Stimulated activated CD8-positive, alpha-beta memory T cell treated with anti-CD3 and anti-CD28 coated beads, Interleukin-15, amount 100 ng/mL, for 24 hours (primary cell): ENCODE measurements at places on chromosomes 13 and 19.

- DNase-seq = no peak
Measured at GRCh38 chr13:69287050-69287698, 820.5 kb upstream of the ATXN8OS start.

DNA sequence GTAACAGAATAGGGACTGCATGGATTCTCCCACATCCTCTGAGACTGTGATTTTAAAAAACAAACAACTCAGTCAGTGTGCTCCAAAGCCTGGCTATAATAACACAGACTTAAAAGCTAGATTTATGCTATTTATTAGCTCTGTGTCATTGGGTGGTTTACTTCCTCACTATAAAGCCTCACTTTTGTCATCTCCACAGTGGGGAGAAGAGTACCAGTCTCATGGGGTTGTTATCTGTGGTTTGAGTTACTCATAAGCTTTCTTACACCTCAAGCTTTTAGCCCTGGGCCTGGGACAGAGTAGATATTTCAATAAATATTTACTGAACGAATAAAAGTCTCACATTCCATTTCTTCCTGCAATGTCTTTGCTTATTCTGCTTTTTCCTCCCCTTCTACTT, 5.3 kb downstream of the RNASEH2B start:
- DNase-seq = no peak

- no peak for DNase-seq
Measured at GRCh38 chr13:80235166-80235966, 105.6 kb downstream of the SPRY2 start.

DNA sequence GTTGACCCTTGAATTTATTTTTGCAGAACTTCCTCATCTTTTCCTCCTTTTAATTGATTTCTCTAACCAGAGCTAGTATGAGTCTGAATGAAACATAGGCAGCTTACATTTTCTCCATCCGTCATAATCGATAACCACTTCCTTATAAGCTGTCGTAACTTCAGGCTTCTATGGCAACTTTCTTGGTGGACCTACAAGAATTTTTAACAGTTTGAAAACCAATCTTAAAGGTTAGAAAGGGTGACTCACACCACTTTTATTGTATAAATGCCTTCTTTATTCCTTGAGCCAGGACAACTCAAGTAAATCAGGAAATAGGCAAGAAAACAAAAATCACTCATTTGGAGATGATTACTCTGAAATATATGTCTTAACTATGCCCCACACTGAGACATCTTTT, 105.7 kb upstream of the KL start:
- no peak for DNase-seq

DNA sequence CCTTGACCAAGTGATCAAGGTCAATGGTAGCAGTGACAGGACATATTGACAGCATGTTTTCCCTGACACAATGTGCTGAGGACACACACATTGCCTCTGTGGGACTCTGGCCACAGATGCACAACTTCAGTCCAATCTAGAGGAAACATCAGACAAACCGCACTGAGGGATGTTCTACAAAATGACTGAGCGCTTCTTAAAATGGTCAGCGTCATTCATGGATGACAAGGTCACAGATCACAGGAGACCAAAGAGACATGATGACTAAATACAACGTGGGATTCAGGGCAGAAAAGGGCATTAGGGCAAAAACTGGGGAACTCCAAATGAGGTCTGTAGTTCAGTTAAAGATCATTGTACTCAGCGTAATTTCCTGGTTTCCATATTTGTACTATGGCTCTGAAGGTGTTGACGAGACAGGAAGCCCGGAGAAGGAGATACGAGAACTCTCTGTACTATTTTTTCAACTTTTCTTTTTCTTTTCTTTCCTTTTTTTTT, 20.6 kb downstream of the PBX4 start:
- no peak for DNase-seq

- no peak for DNase-seq
Measured at GRCh38 chr19:48874303-48875135, 2.3 kb downstream of the PPP1R15A start.

DNA sequence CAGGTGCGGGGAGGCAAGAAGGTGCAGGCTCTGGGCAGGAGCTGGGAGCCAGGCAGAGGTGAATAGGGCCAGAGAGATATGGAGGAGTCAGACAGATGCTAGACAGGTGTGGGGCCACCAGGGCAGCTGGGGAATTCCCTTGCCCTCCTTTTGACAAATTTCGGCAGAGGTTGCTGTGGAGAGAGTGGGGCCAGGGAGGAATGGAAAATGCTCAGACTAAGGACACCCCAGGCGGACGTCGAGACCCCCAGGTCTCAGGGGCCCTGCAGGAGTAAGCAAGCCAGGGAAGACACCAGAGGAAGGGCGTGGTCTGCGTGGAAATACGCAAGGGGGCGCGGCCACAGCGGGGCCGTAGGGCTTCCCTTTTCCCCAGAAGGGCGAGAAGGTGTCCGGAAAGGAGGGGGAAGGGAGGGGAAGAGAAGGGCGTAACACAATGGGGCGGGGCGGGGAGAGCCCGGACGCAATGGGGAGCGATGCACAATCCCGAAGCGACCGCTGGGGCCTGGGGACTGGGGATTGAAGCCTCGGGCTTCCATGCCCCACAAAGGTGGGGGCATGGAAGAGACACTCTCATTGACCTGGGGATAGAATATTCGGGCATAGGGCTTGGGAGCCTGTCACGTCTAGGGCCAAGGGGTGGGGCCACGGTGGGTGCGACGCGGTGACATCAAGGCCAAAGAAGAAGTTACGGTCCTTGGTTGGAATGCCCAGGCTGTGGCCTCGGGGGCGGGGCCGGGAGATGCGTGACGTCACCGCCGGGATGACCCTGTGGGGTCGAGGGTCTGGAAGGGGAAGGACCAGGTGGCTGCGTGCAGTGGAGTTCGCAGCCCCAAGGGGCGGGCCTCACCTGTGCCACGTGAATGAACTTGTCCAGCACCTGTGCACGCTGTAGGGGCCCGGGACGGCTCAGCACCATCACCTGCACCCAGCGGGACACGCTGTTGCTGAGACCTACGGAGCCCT, 8.2 kb downstream of the RASGRP4 start:
- DNase-seq = peak; percentile 23

DNA sequence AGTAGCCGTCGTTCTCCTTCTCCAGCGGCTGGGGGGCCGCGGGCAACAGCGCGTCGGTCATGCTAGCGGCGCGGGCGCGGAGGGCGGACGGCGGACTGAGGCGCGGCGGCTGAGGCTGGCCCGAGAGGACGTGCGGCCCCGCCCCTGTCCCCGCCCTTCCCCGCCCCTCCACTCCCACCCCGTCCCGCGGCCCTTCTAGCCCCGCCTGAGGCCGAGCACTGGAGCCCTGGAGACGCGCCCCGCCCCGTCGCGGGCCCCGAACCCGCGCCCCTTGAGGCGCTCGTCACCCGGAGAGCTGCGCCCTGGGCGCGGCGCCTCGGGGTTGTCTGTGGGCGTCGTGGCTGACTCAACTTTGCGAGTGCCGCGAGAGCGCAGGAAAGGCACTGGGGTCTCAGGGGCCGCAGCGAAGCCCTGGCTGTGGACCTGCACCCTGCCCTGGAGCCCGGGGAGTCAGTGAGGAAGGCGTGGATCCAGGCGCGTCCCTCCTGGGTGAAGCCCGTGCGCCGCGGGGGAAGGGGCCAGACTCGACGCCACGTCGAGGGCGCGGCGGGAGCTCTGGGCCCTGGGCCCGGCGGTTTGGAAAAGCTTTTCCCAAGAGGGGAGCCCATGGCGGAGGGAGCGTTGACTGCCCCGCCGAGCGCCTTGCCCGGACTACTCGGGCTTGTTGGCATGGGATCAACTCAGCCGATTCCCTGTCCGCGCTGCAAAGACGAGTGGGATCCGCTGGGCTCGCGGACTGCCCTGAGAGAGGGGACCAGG, at the start of gene RHPN2:
Gene RHPN2 (minus strand): TSS at position 97 of the 759 bp plus-strand sequence. CDS start 36 bp downstream, at position 61.
- peak; percentile 26 for DNase-seq

- DNase-seq = no peak
Measured at GRCh38 chr13:20049558-20050473, 91.3 kb downstream of the ZMYM2 start.

DNA sequence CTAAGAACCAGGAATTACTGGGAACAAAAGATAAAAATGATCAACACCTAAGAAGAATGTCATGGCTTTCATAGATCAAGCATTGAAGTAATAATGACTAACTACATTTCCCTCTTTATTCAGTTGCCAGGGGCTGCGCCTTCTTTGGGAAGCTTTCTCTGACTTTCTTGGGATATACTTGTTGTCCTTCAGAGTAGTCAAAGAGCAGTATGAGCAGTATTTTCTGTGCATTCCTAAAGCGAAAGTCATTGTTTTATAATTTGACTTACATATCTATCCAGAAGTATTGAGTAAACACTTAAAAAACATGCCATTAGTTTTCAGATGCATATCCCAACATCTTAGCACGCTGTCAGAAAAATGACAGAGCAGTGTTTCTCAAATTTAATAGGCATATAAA, 2412.4 kb downstream of the PCDH9 start:
- DNase-seq = no peak

- DNase-seq = no peak
Measured at GRCh38 chr13:76798037-76798436, 88.2 kb downstream of the KCTD12 start.
